Suprapubic skin (tissue), 4 donors: ENCODE measurements at places on chromosomes 7 and 10. TPM values are rescaled to one million over a fixed set of nuclear protein-coding genes. Genes with fewer than 3 reads are reported as not detected.

The MAGI2 gene
- 0.98 TPM for total RNA-seq

The LRRD1 gene
- not detected for total RNA-seq

- DNase-seq: no peak
These were observed 52.4 kb downstream of the CHCHD3 start for GRCh38 chr7:133029463-133029862.

- DNase-seq: no peak
These were observed 66.3 kb upstream of the COMTD1 start for GRCh38 chr10:75302029-75302428.

DNA sequence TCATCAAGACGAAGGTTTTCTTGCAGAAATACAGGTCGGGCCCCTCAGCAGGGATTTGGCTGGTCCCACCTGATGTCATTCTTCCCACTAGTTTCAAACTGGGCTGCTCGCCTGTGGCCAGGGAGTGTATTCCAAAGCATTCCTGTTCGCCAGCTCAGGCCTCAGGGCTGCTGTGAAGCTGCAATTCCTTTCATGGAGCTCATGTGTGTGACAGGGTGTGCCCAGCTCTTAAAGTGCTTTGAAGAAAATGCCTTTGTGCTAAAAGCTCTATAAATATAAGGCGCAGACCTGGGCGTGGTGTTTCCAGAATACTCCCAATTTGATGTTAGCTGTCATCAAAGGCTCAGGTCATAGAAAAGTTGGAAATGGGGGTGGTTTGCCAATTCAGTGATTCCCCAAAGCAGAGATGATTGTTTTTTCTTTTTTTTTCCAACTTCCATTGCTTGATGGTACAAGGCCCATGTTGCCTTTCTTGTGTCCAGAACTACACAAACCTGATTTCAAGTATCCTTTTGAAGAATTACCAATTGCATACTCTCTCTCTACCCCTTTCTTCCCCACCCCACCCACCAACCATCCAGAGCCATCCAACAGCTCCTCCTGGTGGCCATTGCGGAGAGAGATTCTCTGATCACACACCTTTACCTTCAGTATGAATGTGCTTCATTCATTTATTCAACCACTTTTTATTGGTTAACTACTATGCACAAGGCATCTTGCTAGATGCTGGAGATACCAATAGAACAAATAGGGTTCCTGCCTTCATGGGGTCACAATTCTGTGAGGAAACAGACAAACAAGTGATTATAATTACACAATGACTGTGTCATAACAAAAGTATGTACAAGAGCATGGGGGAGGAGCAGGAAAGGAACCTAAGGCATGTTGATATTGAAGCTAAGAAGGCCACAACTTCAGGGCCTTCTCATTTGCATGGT lies 297.3 kb upstream of the LYZL1 start:
- DNase-seq: no peak
